NCI-H510A treated with DMSO at 0.1 percent for 48 hours (cell line): ENCODE measurements at places on chromosomes 2 and 18.
A peak's percentile ranks its signal among the peaks of the same experiment; 100 is the strongest.

- DNase-seq: no peak
Observed at GRCh38 chr18:5998166-5998881, 103.0 kb upstream of the TMEM200C start.

DNA sequence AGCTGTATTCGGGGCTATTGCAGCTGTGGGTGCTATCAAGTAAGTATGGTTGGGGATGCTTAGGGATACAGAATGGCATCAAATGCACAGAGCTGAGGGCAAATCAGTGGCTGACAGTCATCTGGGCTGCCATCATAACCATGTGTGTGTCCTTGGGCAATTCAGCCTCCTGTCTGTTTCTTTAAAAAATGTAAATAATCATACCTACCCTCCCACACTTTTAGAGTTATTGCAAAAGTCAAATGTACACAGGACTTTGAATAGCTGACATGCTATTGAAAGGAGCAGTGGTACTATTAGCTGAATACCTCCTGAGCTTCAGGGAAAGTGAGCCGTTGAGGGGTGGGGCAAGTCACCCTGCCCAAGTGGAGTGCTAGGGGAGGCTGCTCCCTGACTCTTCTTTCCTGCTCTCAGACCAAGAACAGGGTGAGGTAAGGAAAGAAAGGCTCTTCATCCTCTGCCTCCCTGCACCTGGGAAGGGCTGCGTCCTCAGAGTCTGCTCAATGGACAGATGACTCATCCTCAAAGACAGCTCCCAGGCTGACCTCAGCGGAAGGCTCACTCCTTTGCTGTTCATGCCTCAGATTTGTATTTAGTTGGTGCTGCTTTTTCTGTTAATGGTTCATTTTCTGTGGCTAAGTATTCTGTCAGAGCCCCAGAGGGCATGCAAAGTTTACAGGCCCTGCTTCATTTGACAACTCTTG is 54.9 kb upstream of the BZW1 start:
- no peak for DNase-seq

DNA sequence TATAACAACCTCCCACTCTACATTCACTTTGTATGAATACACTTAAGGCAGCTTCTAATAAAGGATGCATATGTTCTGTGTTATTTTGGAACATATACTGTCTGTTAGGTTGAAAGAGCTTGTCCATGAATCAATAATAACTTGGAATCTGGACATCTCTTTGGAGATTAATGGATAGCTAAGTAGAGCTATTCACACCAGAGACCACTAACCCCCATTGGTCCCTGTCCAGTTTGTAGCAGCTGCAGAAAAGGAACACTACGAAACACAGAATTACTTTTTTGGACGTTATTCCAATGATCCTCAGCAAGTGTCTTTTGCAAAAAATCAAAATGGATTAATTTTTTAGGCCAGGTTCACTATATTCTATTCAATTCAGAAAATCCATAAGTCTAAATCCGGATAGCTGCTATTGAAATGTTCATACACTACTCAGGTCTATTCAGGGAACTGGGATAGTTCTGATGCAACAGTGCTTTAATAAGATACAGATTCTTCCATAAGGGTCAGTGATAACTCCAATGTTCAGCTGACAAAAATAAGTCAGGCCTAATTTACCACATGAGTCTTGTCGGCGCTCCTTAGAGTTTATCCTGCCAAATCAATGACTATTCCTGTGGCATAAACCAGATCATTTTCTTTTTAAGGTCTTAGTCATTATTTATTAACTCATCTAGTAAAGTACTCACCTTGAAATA is 44.2 kb downstream of the NRXN1 start:
- DNase-seq: no peak

- no peak for DNase-seq
Observed at GRCh38 chr2:155209696-155210450, 511.4 kb downstream of the KCNJ3 start.

GRCh38 chr2:221515864-221516263 is 56.2 kb downstream of the EPHA4 start:
- no peak for DNase-seq

DNA sequence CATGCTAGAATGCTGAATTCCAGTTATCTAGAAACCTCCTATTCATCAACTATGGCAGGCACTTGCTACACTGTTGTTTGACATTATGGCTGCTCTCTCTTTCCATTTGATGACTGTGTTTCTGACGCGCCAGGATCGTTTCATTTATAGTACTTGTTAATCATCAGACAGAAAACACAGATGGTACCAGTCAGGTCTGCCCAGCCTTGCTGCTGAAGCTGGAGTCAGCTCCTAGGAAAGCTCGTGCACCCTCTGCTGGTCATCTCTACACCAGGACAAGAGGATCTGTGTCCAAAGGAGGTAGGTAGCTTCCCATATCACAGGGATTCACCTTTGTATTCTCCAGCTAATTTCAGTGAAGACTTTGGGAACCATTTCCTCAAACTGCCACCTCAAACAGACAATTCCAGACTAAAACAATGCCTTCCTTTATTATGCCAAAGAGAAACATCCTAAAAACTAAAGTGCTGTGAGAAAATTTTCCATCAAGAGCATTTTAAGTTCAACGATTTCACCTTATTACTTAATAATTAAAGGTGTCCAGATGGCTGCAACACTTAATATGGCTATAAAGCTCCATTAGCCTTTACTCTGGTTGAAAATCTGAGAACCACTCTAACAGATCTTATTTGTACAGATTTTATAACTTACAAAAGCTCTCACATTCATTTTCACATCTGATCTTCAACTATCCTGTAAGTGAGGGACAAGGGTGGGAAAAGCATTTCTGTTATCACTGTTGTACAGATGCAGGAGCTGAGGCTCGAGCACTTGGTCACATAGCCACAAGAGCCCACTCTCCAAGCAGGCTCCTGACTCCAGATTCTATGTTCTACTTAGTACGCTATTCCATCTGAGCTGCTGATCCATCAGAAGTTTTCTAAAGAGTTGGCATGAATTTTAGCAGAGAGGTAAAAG is 17.5 kb downstream of the METTL8 start:
- peak; percentile 99 for DNase-seq

- DNase-seq: peak; percentile 84
Observed at GRCh38 chr2:176187899-176188773, at the start of gene HOXD1. Gene HOXD1, plus strand, starts transcription at chr2:176188668. Its CDS starts 134 bp downstream, at chr2:176188802.
